ENCODE measurements at places on chromosomes 6 and 20.

- no peaks in the 10 kb centered on the region for H3K36me3 ChIP-seq
- no peaks in the 10 kb centered on the region for H3K4me1 ChIP-seq
- no peaks in the 10 kb centered on the region for H3K27me3 ChIP-seq
These were observed 556.5 kb downstream of the BMP2 start for GRCh38 chr20:7323957-7324356.

DNA sequence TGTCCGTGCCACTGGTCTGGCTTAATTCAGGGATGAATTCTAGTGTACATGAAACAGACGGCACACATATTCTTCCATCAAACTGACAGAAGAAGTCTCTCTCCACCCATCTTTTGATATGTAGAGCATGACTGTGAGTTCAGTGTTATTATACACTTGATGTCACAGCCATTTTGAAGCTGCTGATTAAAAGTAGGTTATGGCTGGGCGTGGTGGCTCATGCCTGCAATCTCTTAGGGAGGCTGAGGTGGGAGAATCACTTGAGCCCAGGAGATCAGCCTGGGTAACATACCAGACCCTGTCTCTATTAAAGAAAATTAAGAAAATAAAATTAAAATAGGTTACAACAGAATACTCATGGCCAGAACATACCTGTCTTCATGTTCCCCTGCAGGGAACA, 20.7 kb downstream of the C6orf15 start:
- no peaks in the 10 kb centered on the region for H3K36me3 ChIP-seq
- no peak for DNase-seq
- peaks cover 38% of the 10 kb centered on the region for H3K4me1 ChIP-seq
- no peak overlapping the region for H3K27ac ChIP-seq
- no peaks in the 10 kb centered on the region for H3K27me3 ChIP-seq

DNA sequence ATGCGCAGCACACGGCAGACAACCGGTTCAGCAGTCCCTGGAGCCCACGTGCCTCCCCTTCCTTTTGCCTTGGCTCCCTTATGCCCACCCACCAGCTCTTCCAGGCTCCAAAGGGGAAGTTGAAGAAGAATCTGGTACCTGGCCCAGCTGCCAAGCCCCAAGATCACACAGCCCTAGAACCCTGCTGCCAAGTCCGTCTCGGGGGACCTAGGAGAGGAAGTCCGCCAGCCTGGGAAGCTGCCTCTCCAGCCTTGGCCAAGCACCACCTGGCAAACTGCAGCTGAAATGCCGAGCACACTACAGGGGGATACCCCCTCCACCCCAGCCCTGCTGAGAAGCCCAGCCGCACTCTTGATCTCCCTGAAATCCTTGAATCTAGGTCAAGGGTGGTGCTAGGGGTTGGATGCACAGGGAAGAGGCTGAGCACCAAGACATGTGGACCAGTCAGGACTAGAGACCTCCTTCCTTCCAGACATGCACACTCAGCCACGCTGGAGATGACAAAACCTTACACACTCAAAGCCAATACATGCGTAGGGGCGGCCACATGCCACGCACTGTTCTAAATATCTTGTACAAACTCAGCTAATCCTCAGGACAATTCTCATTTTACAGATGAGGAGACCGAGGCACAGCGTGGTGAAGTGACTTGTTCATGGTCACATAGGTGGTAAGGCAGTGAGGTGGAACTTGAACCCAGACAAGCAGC, 124.1 kb downstream of the PREX1 start:
- no peak overlapping the region for H3K27ac ChIP-seq
- no peaks in the 10 kb centered on the region for H3K4me1 ChIP-seq
- DNase-seq, result no peak
- H3K27me3 ChIP-seq, result no peaks in the 10 kb centered on the region

GRCh38 chr20:17624551-17625245, 54.8 kb downstream of the DSTN start:
- H3K36me3 ChIP-seq, result peaks cover 93% of the 10 kb centered on the region
- no peak overlapping the region for H3K4me3 ChIP-seq
- no peaks in the 10 kb centered on the region for H3K4me1 ChIP-seq
- no peak for DNase-seq
- no peak overlapping the region for H3K27ac ChIP-seq
- no peaks in the 10 kb centered on the region for H3K27me3 ChIP-seq

- H3K4me3 ChIP-seq, result no peak overlapping the region
- no peaks in the 10 kb centered on the region for H3K27me3 ChIP-seq
- no peaks in the 10 kb centered on the region for H3K36me3 ChIP-seq
These were observed 63.2 kb downstream of the NOL4L start for GRCh38 chr20:32521780-32522525.

DNA sequence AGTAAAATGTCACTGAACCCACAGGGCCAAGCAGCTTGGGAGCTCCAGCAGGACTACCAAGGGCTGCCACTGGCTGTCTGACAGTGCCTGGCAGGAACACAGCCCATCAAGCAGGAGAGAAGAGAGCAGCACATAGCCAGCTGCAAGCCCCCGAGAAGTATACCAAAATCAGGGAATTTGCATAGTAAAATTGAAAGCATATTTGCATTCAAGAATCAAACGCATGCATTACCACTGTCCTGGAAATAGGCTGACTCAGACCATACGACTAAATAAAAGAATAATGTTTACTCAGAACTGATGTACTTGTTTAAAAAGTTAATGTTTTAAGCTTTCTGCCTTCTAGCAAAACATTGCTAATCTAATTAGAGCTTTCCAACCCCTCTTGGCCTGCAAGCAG, 298.1 kb downstream of the TFAP2B start:
- no peak for DNase-seq
- H3K27me3 ChIP-seq, result no peaks in the 10 kb centered on the region
- H3K36me3 ChIP-seq, result no peaks in the 10 kb centered on the region
- no peaks in the 10 kb centered on the region for H3K4me1 ChIP-seq
- no peak overlapping the region for H3K4me3 ChIP-seq

DNA sequence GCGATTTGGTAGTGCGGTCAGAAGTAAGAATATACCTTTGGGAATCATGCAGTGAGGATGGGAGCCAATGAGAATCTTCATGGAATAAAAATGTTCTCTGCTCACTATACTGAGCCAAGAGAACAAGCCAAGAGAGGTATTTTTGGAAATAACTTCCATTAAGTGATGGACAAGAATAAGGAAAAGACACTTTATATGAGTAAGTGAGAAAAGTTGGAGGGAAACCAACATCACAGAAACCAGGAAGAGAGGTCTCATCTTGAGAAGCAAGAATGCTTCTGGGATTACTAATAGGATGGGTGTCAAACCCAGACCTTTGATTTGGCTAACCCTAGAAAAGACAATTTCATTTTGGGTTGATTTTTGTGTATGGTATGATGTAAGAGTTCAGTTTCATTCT, 181.2 kb upstream of the JAG1 start:
- H3K4me1 ChIP-seq, result peaks cover 8% of the 10 kb centered on the region
- H3K36me3 ChIP-seq, result no peaks in the 10 kb centered on the region
- H3K27me3 ChIP-seq, result no peaks in the 10 kb centered on the region
- no peak for DNase-seq
- no peak overlapping the region for H3K27ac ChIP-seq

GRCh38 chr20:20233041-20233514, 134.8 kb upstream of the INSM1 start:
- H3K4me1 ChIP-seq, result no peaks in the 10 kb centered on the region
- H3K36me3 ChIP-seq, result no peaks in the 10 kb centered on the region
- no peaks in the 10 kb centered on the region for H3K27me3 ChIP-seq
- no peak overlapping the region for H3K27ac ChIP-seq
- DNase-seq, result peak; percentile 10
- no peak overlapping the region for H3K4me3 ChIP-seq

- H3K27ac ChIP-seq, result no peak overlapping the region
- H3K4me1 ChIP-seq, result peaks cover 3% of the 10 kb centered on the region
- peak; percentile 75 for DNase-seq
- H3K36me3 ChIP-seq, result no peaks in the 10 kb centered on the region
These were observed 6.8 kb upstream of the SULF2 start for GRCh38 chr20:47792021-47792618.

DNA sequence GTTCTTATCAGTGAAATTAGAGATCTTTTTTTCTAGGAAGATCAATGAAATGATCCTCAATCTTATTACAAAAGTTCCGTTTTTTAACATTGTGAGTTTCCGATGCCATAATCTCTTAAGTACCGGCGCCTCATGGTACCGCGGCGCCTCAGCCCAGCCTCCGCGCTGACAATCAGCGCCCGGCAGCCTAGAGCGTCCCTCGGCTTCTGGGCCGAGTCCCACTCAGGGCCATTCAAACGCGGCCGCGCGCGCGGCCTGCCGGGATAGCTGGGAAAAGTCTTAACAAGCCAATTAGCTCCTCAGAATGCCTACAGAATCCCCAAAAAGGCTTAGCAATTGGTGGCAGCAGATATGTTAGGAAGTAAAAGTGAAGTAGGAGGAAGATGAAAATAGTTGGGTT, 204.8 kb downstream of the ADGB start:
- no peak overlapping the region for H3K4me3 ChIP-seq
- no peak for DNase-seq
- no peaks in the 10 kb centered on the region for H3K27me3 ChIP-seq
- H3K27ac ChIP-seq, result no peak overlapping the region

DNA sequence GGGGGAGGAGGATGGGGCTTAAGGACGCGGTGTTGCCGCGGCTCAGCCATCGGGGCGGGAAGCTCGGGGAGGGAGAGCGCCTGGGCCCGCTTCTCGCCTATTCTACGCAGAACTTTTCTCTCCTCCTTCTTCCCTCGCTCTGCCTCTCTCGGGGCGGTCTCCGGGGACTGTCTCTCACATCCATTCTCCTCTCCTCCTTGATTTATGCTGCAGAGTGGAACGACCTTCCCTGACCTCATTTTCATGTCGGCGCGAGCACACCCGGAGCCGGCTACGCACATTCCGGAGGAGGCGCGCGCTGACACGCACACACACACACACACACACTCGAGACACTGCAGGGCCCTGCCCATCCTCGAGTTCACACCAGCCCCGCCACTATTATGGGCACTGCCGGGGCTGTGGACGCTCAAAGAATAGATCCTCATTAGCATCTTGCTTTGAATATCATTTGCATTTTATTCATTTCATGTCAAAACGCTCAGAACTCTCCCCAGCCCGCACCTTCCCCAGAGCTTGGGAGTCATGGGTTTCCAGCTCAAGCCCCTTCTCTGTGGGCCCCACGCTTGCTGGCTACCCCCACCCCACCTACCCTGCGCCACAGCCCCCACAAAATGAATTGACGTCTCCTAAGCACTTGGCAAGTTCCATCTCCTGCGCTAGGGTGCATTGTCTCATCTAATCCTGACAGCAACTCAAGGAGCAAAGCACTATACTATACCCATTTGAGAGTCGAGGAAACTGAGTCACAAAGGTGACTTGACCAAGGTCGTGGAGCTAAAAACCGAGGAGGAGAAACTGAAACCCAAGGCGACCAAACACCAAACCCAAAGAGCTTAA, 36.8 kb downstream of the NCR2 start:
- H3K27me3 ChIP-seq, result peaks cover 68% of the 10 kb centered on the region
- peaks cover 3% of the 10 kb centered on the region for H3K4me1 ChIP-seq
- no peak overlapping the region for H3K4me3 ChIP-seq
- no peaks in the 10 kb centered on the region for H3K36me3 ChIP-seq

GRCh38 chr6:140485740-140486449, 1111.4 kb upstream of the CITED2 start:
- no peaks in the 10 kb centered on the region for H3K4me1 ChIP-seq
- H3K27me3 ChIP-seq, result no peaks in the 10 kb centered on the region
- DNase-seq, result peak; percentile 13
- H3K4me3 ChIP-seq, result no peak overlapping the region
- no peaks in the 10 kb centered on the region for H3K36me3 ChIP-seq

DNA sequence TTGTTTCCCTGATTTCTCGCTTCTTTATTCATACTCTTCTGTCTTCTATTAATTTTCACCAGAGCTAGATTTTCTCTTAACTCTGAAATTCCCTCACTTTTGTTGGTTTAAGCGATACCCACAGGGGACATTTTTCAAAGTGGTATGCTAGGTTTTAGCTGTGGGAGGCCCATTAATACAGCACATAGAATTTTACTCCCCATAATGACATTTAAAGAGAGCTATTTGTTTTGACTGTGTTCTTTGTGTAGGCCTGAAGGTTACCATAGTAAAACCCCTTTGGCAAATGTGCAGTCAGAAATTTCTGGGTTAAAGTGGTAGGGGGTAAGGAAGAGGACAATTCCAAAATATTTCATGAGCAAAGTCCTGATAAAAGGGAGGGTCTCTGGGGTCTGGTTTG, 721.1 kb upstream of the CITED2 start:
- H3K27ac ChIP-seq, result no peak overlapping the region
- no peaks in the 10 kb centered on the region for H3K4me1 ChIP-seq
- H3K4me3 ChIP-seq, result no peak overlapping the region
- H3K36me3 ChIP-seq, result no peaks in the 10 kb centered on the region

DNA sequence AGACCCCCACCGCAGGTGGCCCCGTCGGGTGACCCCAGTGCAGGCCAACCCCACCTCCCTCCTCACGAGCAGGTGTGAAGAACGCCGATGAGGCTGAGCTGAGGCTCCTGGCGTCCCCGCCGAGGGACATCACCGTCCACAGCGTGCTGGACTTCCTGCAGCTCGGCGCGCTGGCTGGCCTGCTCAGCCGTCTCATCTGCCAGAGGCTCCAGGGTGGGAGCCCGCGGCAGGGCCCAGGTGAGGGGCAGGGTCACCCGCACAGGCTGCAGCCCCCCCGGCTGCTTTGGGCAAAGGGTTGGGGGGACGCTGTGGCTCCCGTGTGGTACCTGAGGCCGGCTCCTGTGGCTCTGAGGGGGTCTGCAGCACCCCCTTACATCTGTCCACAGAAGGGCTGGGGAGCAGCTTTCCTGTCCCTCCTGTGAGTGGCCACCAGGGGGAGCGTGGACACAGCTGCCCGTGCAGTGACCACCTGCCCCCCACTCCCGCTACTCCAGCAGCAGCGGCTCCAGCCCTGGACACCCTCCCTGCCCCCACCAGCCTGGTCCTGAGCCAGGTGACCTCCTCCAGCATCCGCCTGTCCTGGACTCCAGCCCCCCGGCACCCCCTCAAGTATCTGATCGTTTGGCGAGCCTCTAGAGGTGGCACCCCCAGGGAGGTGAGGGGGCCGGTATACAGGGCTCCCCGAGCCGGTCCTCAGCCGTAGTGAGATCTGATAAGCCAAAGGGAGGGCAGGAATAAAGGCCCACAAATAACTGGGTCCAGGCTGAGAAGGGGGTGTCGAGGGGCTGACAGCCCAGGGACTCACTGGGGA, 16.5 kb downstream of the COL20A1 start:
- no peak overlapping the region for H3K4me3 ChIP-seq
- H3K4me1 ChIP-seq, result no peaks in the 10 kb centered on the region
- no peak overlapping the region for H3K27ac ChIP-seq

Measured in endothelial cell of umbilical vein (primary cell).